ENCODE measurements at places on chromosomes 12 and 14.

GRCh38 chr14:34064349-34064748, 113.5 kb upstream of the EGLN3 start:
- DNase-seq, result no peak

GRCh38 chr14:102951799-102952198, 29.3 kb downstream of the AMN start:
- no peak for DNase-seq

GRCh38 chr14:71583705-71584104, 348.5 kb upstream of the RGS6 start:
- no peak for DNase-seq

DNA sequence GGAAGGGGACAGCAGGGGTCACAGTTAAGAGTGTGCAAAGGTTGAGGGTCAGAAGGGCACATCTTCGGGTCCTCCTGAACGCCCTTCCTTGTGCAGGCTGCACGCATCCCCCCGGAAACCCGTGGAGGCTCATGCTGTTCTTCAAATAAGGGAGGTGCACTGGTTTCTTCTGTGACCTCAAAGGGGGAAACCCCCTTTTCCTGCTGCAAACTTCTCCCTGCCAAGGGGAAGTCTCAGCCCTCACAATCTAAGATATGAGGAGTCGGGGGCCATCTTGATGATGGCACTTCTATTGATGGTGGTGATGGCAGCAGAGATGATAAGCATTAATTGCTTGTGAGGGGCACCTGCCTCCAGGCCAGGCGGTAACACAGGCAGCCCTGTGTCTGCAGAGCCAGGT, 40.0 kb downstream of the ISCA2 start:
- no peak for DNase-seq

DNA sequence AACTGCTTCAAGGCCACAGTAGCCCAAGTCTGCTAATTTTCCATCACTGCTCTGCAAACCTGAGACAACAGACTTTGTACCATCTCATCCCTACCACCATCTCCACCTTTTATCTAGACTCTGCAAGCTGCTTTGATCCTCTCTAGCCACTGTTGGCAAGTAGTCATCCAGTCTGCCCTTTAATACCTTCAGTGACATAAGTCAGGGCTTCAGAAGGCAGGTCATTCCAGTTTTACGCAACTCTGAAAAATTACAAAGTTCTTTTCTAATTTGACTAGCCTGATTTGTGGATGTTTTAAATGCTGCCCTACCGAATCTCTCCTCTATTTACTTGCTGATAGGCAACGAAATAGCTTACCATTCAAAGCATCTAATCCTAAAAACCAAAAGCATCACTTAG, 2.8 kb downstream of the FERMT2 start:
- no peak for DNase-seq

GRCh38 chr14:90785471-90785870, 30.8 kb downstream of the TTC7B start:
- no peak for DNase-seq
